CD4-positive, alpha-beta T cell treated with Interleukin-6 for 4 hours (primary cell): ENCODE measurements at places on chromosomes 3 and 15.

- peak; percentile 51 for DNase-seq
Measured at GRCh38 chr15:58472821-58473581, 41.2 kb downstream of the LIPC start.

DNA sequence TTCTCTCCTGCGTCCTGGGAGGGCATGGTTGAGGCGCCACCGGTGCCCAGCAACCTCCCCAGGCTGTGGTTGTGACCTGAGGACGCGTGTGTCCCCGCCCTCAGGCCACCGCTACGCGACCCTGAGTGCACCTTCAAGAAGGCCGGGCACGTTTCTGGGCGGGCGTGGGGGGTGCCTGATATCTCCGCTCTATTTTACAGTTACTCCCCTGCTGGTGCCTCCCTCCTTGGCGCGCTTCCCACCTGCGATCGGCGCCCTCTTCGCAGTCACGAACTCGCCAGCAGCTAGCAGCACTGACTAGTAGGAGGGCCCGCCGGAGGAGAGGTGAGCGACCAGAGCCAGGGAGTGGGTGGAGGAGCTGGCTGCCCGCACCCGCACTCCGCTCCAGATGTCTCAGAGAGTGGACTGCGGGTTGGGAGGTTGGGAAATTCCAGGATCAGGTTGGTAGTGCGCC lies 43.2 kb upstream of the POLG start:
- peak; percentile 21 for DNase-seq

DNA sequence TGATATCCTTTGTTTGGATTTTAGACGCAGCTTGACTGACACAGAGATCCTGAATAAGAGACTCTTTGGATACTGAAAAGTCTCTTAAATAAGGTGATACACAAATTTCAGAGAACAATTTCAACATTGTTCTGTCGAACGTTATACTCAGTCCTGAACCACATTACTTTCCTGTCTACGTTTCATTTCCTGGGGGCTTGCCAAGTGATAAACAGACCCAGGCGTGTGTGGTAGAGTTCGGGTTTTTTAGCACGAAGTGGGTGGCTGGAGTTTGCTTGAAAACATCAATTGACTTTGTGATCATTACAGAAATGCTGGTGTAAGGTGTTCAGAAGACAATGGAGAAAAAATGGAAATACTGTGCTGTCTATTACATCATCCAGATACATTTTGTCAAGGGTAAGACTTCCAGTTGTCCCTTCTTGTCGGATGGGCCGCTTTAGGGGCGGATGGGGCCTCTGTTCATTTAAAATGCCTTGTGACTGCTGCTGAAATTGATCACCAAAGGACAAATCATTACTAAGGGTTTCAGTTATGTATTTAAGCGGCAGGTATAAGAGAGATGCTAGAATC lies at the start of gene CD96:
Gene CD96, plus strand, starts transcription at position 287 of the 573 bp plus-strand sequence. Its CDS starts 52 bp downstream, at position 339.
- DNase-seq, result peak; percentile 82

- no peak for DNase-seq
Measured at GRCh38 chr3:142987707-142988106, 13.7 kb upstream of the U2SURP start.

GRCh38 chr3:103440539-103441203 lies 1005.9 kb downstream of the ZPLD1 start:
- DNase-seq, result no peak

- no peak for DNase-seq
Measured at GRCh38 chr15:51401051-51401780, 59.8 kb downstream of the GLDN start.

GRCh38 chr3:180433152-180433551 lies 168.8 kb upstream of the TTC14 start:
- no peak for DNase-seq

- DNase-seq, result peak; percentile 72
Measured at GRCh38 chr15:67091071-67091979, 25.9 kb downstream of the SMAD3 start.

- no peak for DNase-seq
Measured at GRCh38 chr15:96385195-96385594, 54.7 kb downstream of the NR2F2 start.

GRCh38 chr3:154614601-154615000 lies 184.6 kb upstream of the GPR149 start:
- no peak for DNase-seq

DNA sequence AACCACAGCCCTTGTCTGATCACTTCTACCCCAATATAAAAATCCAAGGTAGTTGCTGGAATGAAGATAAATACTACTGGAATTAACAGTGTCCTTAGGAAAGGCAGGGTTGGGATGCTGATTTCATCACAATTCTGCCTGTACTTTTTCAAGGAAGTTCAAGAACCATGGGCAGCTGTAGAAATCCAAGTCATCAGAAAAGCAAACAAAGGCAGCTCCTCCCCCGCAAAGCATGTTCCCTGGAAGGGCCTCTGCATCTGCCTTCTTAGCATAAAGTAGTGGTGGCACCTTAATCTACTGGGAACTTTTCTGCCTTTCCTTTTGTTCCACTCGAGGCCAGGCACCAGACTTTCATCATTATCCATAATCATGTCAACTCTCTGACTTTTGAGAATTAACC lies 54.4 kb downstream of the ERC2 start:
- DNase-seq, result no peak
